Smooth muscle cell of the brain vasculature (primary cell): ENCODE measurements at places on chromosomes 7 and 10.

GRCh38 chr7:71361451-71362032 lies 229.6 kb downstream of the GALNT17 start:
- no peak for DNase-seq

- DNase-seq: no peak
Measured at GRCh38 chr7:134472572-134473244, 13.8 kb upstream of the AKR1B1 start.

GRCh38 chr10:102393411-102394078 lies 2.0 kb upstream of the NFKB2 start:
- DNase-seq: no peak

- no peak for DNase-seq
Measured at GRCh38 chr7:134894928-134895327, 91.4 kb upstream of the AGBL3 start.

DNA sequence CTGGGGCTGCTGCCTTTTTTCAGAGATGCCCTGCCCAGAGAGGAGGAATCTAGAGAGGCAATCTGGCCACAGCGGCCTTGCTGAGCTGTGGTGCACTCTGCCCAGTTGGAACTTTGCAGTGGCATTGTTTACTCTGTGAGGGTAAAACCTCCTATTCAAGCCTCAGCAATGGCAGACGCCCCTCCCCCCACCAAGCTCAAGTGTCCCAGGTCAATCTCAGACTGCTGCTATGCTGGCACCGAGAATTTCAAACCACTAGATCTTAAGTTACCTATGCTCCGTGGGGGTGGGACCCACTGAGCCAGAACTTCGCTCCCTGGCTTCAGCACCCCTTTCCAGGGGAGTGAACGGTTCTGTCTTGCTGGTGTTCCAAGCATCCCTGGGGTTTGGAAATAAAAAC lies 77.2 kb downstream of the EXOC4 start:
- DNase-seq: no peak

GRCh38 chr7:36923943-36924436 lies 199.7 kb upstream of the AOAH start:
- no peak for DNase-seq

- no peak for DNase-seq
Measured at GRCh38 chr7:34750209-34750608, 92.2 kb downstream of the NPSR1 start.

DNA sequence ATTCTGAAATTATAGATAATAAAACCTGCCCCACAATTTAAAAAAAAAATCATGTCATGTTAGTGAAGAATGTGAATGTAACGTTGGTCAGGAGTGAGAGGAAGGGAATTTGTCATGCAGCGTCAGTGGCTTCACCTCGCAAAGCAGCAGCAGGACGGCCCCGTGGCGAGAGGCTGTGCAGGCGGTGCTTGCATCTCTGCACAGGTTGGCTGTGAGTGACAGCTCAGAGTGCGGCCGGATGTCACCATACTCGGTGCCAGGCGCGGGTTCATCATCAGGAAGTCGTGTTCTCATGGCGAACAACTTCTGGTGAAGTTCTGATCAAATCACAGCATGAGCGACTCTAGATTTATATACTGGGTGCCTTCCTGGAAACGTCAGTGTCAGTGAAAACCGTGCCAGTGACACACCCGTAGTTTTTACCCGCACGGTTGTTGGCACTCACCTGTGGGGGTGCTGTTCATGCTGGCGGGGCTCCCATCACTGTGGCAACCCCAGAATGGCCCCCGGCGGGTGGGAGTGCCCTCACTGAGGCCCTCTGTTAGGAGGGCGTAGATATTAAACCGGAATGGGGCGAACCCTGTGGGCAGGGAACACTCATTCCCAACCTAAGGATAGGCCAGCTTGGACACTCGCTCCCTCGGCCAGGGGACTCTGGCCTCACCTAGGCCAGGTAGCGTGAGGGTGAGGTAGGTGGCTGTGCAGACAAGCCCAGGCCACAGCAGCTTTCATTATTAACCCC lies 120.3 kb downstream of the CYTH3 start:
- no peak for DNase-seq

GRCh38 chr7:106464651-106465050 lies 179.9 kb upstream of the NAMPT start:
- no peak for DNase-seq

GRCh38 chr7:16817536-16817935 lies 12.7 kb upstream of the AGR2 start:
- DNase-seq: no peak

DNA sequence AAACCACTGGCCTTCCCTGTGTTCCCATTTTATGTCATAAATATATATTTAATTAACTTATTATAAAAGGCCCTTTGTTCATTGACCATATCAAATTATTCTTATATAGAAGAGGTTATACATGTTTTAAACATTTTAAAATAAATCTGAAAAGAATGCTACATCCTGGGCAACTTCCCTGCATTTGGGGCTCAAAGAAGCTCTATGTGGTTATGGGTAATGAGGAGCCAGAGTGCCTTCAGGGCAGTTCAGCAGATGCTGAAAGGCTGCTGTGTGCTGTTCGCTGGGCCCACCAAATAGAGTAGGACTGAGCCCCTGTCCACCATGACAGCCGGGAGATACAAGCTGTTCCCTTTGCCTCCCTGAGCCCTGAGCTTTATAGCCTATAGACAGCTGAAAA lies 35.9 kb downstream of the HTRA1 start:
- no peak for DNase-seq

- no peak for DNase-seq
Measured at GRCh38 chr10:48693206-48693605, 8.5 kb downstream of the WDFY4 start.

GRCh38 chr10:11320809-11321520 lies 290.5 kb downstream of the USP6NL start:
- no peak for DNase-seq

GRCh38 chr7:111198255-111198654 lies 107.3 kb downstream of the LRRN3 start:
- peak; percentile 88 for DNase-seq
